ENCODE measurements at places on chromosomes 1 and 21. TPM values are rescaled to one million over a fixed set of nuclear protein-coding genes. Genes with fewer than 3 reads are reported as not detected.

Gene EXTL1
- 0.63 TPM for total RNA-seq

Gene OR2T11
- total RNA-seq, result not detected

Gene HES2
- total RNA-seq, result 5.0 TPM

Gene ALPL
- 38.6 TPM for total RNA-seq

Gene IL22RA1
- 0.17 TPM for total RNA-seq

Gene OR6Y1
- total RNA-seq, result not detected

Gene TBX19
- 2.0 TPM for total RNA-seq

Gene FCRL1
- 3.2 TPM for total RNA-seq

DNA sequence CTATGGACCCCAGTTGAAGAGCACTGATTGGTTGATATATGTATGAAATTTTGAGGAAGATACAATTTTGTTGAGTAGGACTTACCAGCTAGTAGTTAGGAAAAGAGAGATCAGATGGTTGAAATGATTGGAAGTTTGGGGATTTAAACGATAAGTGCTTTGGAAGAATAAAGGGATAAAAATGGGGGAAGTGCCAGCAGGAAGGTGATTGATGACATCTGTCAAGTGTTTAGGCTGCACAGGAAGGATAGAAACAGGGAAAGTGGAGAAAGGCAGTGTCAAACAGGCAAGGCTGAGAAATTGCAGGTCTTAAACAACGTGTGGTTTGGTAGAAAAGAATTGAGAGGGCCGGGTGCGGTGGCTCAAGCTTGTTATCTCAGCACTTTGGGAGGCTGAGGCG is 22.3 kb downstream of the PDC start:
- no peak for DNase-seq
- no peaks in the 10 kb centered on the region for H3K36me3 ChIP-seq
- no peak overlapping the region for H3K4me3 ChIP-seq
- H3K27ac ChIP-seq, result no peak overlapping the region
- H3K27me3 ChIP-seq, result no peaks in the 10 kb centered on the region

DNA sequence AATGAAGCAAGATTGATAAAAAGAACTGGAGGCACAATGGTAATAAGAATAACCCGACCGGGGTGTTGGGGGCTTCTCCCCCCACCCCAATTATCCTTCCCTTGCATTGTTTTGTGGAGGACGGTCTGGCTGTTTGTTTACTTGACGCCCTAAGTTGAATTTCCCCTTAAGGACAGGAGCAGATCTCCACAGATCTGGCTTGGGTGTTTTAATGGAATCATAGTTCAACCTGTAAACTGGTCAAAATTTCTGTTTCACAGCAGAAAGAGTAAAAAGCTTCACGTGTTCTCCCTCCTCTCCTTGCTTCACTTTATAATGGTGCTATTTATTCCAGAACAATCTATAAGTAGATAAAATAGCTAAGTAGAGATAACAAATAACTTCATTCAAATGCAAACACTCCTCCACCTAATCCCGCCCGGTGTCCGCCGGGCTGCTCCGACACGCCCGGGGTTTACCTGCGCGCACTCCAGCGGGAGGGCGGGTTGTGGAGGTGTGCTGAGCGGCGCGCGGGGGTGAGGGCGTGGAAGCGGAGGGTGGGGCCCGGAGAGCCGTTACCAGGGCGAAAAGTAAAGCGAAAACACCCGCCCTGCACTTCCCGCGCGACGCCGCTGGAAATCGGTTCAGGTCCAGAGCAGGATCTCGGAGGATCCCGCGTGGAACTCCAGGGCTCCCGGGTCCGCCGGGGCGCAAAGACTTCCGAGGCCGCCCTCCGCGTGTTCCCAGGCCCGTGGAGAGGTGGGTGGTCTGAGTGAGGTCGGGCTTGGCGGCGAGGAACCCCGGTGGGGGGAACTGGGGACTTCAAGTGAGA is 2.0 kb upstream of the ATF3 start:
- H3K4me1 ChIP-seq, result peaks cover 20% of the 10 kb centered on the region
- peak overlapping the region; percentile 99 for H3K27ac ChIP-seq
- peak overlapping the region; percentile 50 for H3K4me3 ChIP-seq
- peak; percentile 61 for DNase-seq

DNA sequence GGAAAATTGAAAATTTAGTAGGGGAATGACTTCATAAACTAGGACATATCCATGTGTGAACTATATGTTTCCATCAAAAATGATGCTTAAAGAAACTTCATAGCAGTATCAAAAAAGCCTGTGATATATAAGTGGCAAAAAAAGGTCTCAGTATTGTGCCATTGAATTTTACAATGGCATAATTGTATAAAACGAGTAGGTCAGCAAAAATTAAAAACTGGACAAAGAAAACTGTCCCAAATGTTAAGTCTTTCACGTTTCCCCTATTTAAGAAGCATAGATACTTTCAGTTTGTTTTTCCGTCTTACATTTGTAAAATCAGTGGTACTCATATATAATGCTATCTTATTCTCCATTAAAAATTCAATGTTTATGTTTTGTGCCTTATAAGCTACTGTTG is 43.2 kb downstream of the LRRC8B start:
- H3K4me3 ChIP-seq, result no peak overlapping the region
- peak; percentile 9 for DNase-seq
- H3K27ac ChIP-seq, result no peak overlapping the region
- no peaks in the 10 kb centered on the region for H3K36me3 ChIP-seq

DNA sequence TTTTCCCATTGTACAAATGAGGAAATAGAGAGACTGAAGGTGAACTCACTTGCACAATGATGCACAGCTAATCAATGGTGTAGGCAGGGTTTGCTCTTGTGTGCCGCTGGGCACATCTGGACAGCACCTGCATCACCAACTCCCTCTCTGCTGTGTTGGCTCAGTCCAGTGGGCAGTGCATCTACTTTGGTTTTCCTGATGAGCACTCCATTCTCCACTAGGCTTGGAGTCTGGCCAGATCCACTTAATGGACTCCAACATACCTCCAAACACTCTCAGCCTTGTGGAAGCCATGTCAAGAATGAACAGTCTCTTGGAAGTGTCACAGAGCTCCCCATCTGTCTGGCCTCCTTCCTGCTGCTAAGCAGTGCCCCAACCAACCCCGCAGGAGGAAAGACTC is 152.2 kb downstream of the HIVEP3 start:
- no peaks in the 10 kb centered on the region for H3K36me3 ChIP-seq
- peaks cover 10% of the 10 kb centered on the region for H3K4me1 ChIP-seq
- H3K4me3 ChIP-seq, result no peak overlapping the region
- no peak overlapping the region for H3K27ac ChIP-seq
- no peak for DNase-seq

DNA sequence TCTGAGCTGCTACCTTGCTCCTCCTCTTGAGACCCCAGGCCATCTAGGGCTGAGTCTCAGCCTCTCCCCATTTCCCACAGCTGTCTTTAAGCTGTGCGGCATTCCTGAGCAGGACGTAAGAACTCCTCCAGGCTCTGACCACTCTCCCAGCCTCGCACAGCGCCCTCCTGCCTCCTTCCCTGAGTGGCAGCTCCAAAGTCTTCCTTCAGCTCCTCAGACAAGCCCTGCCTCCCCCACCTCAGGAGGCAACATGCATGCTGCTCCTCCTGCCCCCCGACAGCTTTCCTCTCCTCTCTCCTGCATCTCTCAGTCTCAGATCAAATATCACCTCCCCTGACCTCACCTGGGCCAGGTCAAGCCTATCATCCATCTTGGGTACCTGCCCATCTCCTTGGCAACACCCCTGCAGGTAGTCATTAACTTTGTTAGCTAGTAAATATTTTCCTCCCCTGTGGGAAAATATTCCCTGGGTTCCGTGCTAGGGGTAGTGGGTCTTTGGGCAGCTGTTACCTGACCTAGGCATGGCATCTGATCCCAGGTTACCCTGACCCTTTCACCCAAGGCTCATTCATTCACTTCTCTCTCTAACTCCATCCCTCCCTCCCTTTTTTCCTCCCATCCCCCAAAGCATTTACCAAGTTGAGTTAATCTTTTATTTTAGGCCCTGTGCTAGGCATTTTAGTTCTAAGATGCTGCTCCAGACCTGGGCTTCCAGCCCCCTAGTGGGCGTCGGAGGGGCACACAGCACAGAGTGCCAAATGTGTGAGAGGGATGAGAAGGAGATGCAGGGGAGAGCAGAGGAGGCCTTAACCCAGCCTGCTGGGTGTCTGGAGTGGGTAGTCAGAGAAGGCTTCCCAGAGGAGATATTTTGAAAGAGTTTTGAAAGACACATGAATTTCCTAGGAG is 419.9 kb downstream of the PTPRU start:
- no peaks in the 10 kb centered on the region for H3K27me3 ChIP-seq
- H3K27ac ChIP-seq, result no peak overlapping the region
- H3K4me3 ChIP-seq, result no peak overlapping the region
- no peaks in the 10 kb centered on the region for H3K4me1 ChIP-seq
- no peak for DNase-seq

- DNase-seq, result no peak
- H3K27ac ChIP-seq, result no peak overlapping the region
- H3K4me1 ChIP-seq, result no peaks in the 10 kb centered on the region
- no peak overlapping the region for H3K4me3 ChIP-seq
These were observed 45.3 kb upstream of the PLPPR4 start for GRCh38 chr1:99218999-99219398.

DNA sequence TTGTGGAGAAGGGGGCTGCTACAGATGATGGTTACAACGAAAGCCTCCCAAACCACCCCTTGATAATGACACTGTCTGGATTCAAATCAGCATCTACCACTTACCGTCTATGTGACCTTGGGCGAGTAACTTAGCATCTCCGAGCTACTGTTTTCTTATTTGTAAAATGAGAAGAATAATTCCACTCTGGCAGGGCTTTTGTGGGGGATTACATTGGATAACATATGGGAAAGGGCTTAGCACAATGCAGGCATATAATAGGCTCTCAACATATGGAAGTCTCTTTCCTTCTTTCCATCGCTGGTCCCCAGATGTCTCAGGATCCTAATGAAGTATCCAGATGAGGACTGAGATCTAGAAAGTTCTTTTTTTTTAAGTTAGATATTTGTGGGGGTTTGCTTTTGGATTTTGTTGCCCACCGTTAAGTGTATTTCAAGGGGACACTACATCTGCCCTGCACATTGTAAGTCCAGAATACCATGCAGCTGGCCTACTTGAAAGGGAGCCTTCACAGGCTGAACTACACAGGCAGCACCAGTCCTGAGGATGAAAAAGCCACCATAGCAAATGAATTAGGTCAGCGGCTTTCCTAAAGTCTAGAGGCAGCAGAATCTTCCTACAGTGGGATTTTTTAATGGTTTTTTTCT is 172.2 kb upstream of the IRF2BP2 start:
- H3K27ac ChIP-seq, result no peak overlapping the region
- DNase-seq, result no peak
- H3K4me1 ChIP-seq, result no peaks in the 10 kb centered on the region
- H3K4me3 ChIP-seq, result no peak overlapping the region
- H3K27me3 ChIP-seq, result peaks cover 4% of the 10 kb centered on the region

GRCh38 chr1:40780678-40781607 is 2.6 kb upstream of the KCNQ4 start:
- no peaks in the 10 kb centered on the region for H3K4me1 ChIP-seq
- H3K27ac ChIP-seq, result no peak overlapping the region
- H3K27me3 ChIP-seq, result no peaks in the 10 kb centered on the region
- no peak for DNase-seq
- no peak overlapping the region for H3K4me3 ChIP-seq

DNA sequence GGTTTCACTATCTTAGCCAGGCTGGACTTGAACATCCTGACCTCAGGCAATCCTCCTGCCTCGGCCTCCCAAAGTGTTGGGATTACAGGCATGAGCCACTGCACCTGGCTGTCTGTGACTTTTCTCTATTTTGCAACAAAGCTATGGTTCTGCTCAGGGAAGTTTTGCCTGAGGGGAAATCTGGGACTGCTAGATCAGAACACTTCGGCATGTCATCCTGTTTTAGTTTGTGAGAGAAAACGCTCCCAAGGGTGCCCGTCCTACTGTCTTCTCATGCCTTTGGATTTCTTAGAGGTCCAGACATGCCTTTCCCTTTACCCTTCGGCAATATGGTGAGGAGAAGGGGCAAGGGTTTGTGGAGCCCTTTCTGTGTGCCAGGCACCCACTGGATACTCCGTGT is 5.6 kb upstream of the CORT start:
- no peaks in the 10 kb centered on the region for H3K4me1 ChIP-seq
- no peak overlapping the region for H3K27ac ChIP-seq
- H3K27me3 ChIP-seq, result no peaks in the 10 kb centered on the region
- H3K4me3 ChIP-seq, result no peak overlapping the region

DNA sequence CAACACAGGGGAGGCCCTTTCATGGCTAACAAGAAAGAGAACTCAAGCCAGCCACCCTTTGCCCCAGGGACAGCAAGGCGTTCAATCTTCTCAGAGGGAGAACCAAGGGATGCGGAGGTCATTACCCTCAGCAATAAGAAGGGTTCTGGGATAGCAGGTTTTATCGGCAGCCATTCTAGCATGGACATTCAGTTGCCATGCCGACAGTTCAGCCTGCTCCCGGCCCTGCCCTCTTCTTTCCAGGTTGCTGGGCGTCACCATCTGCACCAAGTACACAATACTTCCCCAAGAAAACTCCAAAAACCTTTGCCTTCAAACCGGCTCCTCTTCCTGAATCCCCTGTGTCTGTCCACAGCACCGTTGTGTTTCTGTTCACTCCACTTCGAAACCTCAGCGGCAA is 47.1 kb downstream of the SYT2 start:
- no peak overlapping the region for H3K27ac ChIP-seq
- no peaks in the 10 kb centered on the region for H3K4me1 ChIP-seq
- H3K4me3 ChIP-seq, result no peak overlapping the region
- H3K36me3 ChIP-seq, result no peaks in the 10 kb centered on the region
- H3K27me3 ChIP-seq, result peaks cover 9% of the 10 kb centered on the region

DNA sequence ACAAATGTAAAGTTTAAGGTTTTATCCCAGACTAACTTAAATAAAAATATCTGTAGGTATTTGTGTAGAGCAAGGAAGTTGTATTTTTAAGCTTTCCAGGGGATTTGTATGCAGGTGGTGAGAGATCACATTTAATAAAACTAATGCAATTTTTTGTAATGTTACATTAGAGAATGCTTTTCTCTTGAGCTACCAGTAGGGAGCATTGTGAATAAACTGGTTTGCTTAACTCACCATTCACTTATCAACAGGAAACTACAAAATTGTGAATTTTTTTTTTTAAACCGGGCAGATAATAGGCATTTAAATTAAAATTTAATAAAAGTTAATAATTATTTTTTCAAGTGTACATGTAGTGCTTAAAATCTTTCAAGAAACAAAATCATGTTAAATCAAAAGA is 78.6 kb downstream of the IVNS1ABP start:
- H3K36me3 ChIP-seq, result no peaks in the 10 kb centered on the region
- no peaks in the 10 kb centered on the region for H3K27me3 ChIP-seq
- no peaks in the 10 kb centered on the region for H3K4me1 ChIP-seq
- DNase-seq, result no peak
- no peak overlapping the region for H3K27ac ChIP-seq
- no peak overlapping the region for H3K4me3 ChIP-seq

Measured in lung (tissue), 17 donors.